ENCODE measurements at places on chromosomes 11 and 22.

- no peak for DNase-seq
Measured at GRCh38 chr11:126415128-126415527, 59.6 kb downstream of the ST3GAL4 start.

GRCh38 chr11:68724293-68724692 lies 27.0 kb downstream of the TESMIN start:
- no peak for DNase-seq

DNA sequence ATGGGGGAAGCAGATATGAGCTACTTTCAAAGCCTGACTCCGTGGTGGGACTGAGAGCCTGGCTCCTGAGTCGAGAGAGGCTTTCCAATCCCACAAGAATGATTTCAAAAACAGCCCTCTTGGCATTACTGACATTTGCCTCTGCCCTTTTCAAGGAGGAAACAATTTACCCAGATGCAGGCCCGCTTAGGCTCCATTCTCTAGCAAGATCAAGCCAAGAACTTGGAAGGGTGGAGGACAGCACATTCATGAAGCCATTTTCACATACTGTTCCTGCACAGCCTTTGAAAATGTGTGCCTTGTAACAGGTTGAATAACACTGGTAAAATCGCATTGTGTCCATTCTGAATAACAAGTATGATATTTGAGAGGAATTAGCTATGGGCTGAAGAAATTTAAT lies 58.2 kb upstream of the EED start:
- DNase-seq = no peak

DNA sequence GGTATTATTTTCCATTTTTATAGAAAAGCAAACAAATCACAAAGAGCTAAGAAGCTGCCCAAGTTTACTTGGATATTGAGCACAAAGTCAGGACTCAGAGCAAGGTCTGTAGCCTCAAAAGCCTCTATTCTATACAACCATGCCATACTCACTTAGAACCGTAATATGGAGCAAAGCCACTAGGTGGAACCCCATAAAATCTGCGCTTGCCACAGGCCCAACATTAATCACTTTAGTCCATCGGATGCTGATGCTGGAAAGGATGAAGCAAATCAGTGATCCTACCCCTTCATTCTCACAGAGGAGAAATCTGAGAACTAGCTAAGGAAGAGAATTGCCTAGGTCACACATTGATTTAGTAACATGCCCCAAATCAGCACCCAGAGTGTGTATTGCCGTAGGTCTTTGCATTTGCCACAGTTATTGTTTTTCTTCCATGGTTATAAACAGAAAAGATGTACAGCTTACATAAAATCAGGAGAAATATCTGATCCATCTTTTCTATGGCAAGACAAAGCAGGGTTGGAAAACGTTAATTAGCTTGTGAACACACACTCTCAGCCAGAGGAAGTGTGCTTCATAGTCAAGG lies 56.7 kb upstream of the RAB38 start:
- DNase-seq = peak; percentile 22

- DNase-seq = no peak
Measured at GRCh38 chr11:74462009-74462408, 5.3 kb downstream of the KCNE3 start.

DNA sequence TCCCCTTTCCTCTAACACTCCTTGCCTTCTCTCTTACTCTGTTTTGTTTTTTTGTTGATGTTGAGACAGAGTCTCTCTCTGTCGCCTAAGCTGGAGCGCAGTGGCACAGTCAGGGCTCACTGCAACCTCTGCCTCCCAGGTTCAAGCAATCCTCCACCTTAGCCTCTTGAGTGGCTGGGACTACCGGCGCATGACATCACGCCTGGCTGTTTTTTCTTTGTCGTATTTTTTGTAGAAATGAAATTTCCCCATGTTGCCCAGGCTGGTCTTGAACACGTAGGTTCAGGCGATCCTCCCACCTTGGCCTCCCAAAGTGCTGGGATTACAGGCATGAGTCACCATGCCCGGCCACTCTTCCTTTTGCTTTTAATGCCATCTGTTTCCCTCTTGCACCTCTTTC lies 72.3 kb downstream of the FBXO7 start:
- no peak for DNase-seq

GRCh38 chr22:35409783-35410662 lies 10.1 kb downstream of the MCM5 start:
- DNase-seq = peak; percentile 18

DNA sequence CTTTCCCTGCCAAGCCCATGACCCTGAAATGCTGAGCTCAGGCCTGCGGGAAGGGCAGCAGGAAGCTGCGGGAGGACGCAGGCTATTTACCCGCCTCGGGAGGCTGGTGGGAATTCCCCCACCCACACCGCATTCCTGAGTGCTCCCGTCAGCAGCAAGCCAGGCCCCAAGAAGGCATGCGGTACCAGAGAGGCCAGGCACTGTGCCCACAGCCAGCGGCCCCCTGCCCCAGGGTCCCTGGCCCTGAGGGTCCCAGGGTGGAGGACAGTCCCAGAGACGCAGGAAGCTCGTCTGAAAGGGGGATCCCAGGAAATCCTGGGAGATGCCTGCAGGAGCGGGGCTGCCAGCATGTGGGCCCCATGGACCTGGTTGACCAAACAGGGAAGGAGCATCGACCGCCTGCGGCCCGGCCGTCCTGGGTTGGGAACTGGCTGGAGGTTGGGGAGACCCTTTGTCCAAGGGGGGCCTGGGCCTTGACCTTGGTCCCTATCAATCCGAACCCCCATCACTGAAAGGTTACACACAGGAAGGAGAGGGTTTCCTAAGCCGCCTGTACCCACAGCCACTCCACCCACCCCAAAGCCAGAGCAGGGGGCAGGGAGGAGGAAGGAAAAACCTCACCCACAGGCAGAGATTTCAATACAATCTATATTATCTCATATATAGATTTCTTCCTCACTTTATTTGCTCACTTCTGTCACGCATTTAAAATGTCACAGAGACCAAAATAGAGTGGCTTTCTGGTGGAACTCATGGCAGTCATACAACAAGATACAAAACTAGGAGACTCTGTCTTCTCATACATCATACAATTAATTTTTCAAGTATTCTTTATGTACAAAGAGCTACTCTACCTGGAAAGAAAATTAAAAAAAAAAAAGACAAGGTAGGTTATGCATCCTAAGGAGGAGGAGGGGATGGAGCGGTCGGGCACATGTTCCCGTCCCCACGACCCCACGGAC lies 17.1 kb downstream of the MAFF start:
- peak; percentile 30 for DNase-seq

DNA sequence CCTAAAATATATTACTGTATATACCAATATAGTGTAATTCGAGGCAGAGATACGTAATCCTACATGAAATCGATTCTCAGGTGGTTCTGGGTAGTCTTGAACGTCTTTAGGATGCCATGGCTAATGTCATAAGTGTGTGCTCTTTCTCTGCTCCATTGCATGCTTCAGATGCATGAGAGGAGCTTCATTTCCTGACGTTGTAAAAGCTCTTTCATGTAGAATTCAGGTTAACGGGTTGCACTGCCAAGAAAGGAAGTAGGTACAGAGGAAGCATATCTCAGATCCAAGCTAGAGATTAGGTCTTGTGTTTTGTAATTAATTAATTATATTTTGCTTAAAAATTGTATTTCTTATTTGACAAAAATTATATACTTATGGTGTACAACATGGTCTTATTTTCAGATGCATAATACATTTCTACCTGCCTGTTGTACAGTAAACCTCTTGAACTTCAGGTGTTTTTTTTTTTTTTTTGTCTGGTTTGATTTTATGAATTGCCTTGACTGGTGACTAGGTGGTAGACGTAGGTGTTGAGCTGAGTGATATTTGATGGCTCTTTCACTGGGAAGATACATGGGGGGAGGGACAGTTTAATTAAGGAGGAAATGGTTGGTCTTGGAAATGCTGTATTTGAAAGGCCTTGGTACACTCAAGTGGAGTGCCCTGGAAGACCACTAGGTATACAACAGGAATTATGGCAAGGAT lies 9.3 kb downstream of the NUP50 start:
- DNase-seq = peak; percentile 55

GRCh38 chr11:83249972-83250593 lies 36.1 kb downstream of the CCDC90B start:
- DNase-seq = peak; percentile 41

DNA sequence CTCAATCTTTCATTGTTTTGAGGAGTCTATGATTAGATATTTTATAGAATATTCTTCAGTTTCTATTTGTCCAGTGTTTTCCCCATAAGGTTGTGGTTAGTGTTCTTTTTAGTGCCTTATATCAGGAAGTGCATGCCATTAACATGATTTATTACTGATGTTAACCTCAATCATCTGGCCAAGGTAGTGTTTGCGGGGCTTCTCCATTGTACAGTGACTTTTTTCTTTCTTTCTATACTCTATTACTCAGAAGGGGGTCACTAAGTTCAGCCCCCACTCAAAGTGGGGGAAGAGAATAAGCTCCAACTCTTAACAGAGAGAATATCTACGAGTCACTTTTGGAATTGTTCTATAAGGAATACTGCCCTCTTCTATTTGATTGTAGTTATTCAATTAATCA lies 415.8 kb downstream of the DYNC2H1 start:
- no peak for DNase-seq

DNA sequence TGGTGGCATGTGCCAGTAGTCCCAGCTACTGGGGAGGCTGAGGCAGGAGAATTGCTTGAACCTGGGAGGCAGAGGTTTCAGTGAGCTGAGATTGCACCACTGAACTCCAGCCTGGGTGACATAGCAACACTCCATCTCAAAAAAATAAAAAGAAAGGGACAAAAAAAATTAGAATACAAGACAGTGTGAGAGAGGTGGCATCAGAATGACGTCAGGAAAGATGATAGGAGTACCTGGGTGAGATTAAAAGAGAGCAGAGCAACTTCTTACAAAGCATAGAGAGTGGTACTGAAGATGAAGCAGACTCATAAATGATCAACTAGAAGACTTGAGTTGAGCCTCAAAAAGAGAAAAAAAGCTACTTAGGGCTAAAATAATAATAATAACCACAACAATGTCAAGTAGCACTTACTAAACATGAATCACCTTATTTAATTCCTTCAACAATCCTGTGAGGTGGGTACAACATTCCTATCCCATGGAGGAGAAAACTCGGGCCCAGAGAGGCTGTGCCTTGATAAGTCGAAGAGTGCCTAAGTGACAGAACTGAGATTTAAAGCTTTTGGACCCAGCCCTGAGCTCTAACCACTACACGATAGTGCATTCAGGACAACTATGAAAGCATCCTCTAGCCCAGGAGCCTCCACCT lies 5.2 kb upstream of the SLN start:
- no peak for DNase-seq

DNA sequence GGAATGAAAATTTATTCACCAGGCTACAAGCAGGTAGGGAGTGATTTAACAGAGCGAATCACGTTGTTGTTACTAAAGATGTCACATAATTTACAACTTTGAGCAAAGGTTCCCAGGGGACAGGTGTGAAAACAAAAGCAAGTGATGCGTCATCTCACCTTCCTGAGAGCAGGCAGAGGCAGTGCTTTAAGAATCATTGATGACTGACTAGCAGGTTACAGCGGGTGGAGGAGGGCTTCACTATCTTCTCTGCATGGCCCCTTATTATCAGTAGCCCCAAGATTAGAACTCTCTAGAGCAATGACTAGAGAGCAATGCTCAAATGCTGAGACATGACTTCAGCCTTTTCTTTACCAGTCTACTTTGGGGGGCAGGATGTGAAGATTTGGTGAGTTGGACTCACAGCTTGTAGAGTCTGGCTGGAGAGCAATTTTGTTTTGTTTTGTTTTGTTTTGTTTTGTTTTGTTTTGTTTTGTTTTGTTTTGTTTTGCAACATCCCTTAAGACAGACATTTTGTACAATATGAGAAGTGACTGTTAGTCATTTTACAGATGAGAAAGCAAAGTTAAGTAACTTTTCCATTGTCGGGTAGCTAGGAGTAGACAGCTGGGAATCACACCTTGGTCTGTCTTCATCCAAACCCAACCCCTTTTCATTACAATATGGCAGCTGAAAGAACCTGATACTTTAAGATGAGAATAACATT lies 84.8 kb downstream of the SLC1A2 start:
- peak; percentile 52 for DNase-seq

- peak; percentile 39 for DNase-seq
Measured at GRCh38 chr11:36672815-36673450, 74.9 kb upstream of the RAG2 start.

GRCh38 chr22:43633631-43634285 lies 178.3 kb downstream of the EFCAB6 start:
- no peak for DNase-seq

- DNase-seq = peak; percentile 32
Measured at GRCh38 chr22:41782316-41782715, 18.2 kb upstream of the CCDC134 start.

DNA sequence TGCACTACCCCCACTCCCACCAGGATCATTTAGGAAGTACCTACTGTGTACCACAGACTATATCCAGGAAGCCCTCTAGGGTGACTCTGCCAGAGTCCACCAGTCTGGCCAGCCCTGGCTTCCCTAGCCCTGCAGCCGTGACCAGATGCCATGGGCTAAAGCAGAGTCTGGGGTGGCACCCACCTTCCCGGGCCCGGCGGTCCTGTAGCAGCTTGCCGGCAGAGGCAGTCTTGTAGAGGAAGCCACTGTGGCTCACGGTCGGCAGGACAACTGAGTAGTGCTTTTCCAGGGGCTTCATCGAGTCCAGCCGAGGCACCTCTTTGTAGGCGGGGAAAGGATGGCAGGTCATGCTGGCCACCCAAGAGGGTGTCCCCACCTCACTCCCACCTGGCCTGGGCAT lies 27.2 kb upstream of the PDE2A start:
- no peak for DNase-seq

DNA sequence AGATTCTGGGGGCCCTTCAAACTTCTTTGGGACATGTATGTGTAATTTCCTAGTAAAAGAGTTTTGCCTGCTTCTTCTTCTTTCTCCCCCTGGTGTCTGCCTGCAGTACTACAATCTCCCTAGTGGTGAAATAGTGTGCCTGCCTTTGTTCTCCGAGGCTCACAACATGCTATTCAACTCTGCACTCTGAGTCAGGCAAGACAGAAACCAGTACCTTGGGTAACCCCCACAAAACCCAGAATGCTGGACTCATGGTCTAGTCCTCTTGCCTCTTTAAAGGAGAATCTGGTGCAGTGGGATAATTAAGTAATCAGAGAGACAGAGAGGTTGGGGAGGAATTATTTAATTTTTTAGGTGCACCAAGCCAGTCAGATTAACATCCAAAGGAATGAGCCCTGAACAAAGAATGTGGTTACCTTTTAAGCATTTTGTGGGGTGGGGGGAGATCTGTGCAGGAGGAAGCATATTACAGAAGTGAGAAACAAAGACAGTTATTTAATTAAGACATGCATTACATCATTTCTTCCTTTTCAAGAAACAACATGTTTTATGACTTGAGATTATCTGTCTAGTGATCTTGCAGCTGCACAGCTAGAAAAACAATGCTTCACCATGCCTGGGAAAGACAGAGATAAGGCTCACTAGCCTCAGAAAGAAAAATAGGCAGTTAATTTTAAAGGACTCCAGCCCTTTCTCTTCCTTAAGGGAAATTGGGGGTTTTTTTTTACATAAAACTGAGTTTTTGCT lies 11.0 kb upstream of the MS4A6A start:
- peak; percentile 63 for DNase-seq

- DNase-seq = no peak
Measured at GRCh38 chr11:75325713-75326438, 25.6 kb downstream of the ARRB1 start.

GRCh38 chr11:131488238-131488637 lies 117.8 kb downstream of the NTM start:
- DNase-seq = no peak
